ENCODE measurements at places on chromosomes 2 and 18.

- no peak for DNase-seq
These were observed 19.9 kb upstream of the SERPINB13 start for GRCh38 chr18:63567276-63567675.

- peak; percentile 15 for DNase-seq
These were observed at the start of gene CD8A for GRCh38 chr2:86790676-86791572. Gene CD8A, minus strand, starts transcription at chr2:86790913. Its CDS starts 88 bp downstream, at chr2:86790825.

GRCh38 chr2:138430181-138430580, 71.4 kb upstream of the SPOPL start:
- DNase-seq, result no peak

DNA sequence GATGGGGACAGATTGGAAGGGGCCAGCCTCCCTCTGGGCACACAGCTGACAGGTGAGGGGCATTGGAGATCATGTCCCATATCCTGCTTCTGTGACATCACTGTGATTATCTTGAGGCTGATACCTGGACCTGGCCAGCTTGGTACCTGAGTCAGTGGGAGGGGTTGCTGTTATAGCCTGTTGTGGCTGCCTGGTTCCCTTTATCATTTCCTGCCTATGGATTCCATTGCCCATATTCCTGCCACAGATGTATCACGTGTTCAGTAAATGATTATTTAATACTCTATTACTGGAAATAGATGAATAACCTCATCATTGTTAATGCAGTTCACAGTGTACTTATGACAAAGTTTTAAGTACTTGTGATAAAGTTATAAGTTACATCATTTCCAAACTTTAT, 7.8 kb upstream of the SCYGR1 start:
- no peak for DNase-seq

DNA sequence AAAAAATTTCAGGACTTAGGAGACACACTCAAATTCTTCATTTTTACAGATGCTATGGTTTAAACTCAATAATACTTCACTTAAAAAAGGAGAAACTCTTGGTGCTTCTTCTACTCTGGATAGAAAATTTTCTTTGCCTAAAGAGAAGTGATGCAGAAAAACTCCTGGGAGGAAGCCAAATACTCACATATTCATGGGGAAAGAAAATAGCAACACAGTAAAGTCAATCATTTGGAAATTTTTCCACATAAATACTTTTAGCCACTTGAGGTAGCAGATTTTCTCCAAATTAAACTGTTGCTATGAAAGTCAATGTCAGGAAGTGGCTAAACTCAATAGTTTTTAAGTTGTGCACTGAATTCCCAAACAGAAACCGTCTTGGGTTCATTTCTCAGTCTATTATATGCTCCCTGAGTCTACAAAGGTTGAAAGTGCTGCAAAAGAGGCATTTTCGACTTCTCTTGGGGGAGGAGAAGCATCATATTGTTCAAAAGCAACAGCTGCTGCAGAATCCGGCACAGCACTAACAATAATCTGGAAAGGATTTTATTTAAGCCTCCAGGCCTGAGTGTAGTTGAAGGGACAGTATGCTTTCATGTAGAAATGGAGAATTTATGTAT, 81.1 kb downstream of the UPP2 start:
- DNase-seq, result no peak

GRCh38 chr2:56170504-56170903, 13.3 kb upstream of the CCDC85A start:
- no peak for DNase-seq

DNA sequence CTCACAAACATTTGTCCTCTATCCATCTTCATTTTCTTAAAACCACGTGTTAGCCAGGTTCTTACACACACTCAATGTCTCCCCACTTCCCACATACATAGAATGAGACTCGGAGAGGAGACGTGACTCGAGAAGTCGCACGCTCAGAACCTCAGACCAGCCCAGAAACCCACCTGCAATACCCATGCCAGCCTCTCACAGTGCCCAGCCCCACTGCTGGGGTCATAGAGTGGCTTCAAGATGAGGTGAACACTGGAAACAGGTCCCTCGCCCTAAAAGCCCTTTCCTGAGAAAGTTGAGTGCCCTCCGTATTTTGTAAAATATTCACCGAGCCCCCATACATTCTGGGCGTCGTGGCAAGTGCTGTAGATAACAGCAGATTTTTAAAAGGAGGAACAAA, 487.4 kb downstream of the EIPR1 start:
- peak; percentile 7 for DNase-seq

- no peak for DNase-seq
These were observed 167.7 kb downstream of the TXNL1 start for GRCh38 chr18:56470406-56471351.

GRCh38 chr2:83901317-83901716, 557.8 kb downstream of the SUCLG1 start:
- no peak for DNase-seq

DNA sequence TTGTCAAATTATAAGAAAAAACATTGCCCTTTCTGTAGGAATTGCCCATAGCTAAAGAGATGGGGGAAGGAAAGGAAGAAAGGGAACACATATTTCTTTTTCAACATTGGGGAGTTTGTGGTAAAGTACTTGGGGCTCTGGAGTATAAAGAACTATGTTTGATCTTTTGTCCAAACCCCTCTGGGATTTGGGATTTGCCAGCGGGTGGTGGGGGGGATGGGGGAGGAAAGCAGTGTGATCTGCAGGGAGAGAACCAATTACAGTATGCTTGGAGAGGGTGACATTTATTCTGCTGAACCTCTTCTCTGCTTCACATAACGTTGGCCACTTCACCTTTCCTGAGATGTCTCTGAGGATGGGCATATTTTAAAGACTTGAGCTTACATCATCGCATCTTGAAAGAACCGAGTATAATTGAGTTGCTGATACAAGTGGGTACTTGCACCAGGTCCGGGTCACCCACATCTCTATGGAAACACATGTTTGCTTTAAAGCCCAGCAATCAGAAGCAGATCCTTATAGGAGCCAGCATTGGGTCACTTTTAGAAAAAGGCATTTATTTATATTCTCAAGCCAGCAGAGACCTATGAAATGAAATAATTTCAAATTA, 73.1 kb downstream of the SPATS2L start:
- DNase-seq, result no peak

DNA sequence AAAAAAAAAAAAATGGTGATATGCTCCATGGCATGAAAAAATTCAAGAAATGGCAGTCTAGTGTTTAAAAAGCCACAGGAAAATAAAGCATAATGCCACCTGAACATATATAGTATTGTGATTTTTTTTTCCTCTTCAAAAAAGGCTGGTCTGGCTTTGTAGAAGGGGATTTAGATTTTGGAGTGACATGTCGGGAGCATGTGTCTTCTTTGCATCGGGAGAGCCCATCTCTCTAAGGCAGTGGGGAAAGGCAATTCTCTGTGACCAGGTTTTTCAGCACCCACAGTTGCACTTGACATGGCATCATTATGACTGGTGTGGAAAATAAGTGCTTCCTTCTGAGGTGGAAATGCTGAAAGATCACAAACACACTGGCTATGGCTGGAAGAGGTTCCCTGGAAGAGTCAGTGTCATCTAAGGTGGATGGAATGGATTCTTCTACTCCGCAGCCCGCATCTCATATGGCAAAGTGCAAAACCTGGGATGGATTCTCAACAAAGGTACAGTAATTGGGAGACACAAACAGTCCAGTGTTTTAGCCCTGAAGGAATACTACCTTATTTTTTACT, 172.5 kb downstream of the AGAP1 start:
- no peak for DNase-seq

- no peak for DNase-seq
These were observed 12.1 kb downstream of the EPAS1 start for GRCh38 chr2:46309052-46309953.

DNA sequence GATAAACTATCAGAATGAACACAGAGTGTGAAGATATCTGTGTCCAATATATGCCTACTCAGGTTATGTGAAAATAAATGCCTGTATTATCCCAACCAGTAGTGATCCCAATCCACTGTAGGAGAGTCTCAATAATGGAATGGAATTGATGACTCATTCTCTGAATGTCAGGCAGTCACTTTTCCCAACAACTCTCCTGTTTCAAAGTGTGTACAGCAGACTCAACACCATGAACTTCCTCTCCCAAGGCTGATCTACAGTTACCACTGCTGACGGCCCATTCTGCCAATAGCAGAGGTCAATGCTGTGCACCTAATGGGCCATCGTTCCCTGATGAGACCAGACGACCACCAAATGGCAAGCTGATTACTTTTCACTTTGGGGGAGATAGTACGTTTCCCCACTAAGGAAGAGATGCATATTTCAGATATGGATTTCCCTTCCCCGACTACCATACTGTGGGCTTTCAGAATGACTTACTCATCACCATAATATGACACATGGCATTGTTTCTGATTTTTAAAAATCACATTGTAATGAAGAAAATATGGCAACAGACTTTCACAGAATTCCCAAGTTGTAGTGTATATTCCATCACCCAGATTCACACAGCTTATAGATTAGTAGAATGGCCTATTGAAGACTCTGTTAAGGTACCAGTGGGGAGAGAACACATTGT, 601.7 kb upstream of the VRK2 start:
- DNase-seq, result no peak

GRCh38 chr2:85179541-85179940, 46.3 kb downstream of the TCF7L1 start:
- DNase-seq, result no peak

- no peak for DNase-seq
These were observed 14.4 kb upstream of the SP140L start for GRCh38 chr2:230312638-230313037.

GRCh38 chr18:70181015-70181414, 24.5 kb downstream of the RTTN start:
- DNase-seq, result no peak

Data from activated naive CD4-positive, alpha-beta T cell treated with anti-CD3 and anti-CD28 coated beads, Interleukin-2, amount 50 U/mL, for 72 hours (primary cell).